Neural progenitor cell (in vitro differentiated cells): ENCODE measurements at places on chromosomes 13 and 19.

DNA sequence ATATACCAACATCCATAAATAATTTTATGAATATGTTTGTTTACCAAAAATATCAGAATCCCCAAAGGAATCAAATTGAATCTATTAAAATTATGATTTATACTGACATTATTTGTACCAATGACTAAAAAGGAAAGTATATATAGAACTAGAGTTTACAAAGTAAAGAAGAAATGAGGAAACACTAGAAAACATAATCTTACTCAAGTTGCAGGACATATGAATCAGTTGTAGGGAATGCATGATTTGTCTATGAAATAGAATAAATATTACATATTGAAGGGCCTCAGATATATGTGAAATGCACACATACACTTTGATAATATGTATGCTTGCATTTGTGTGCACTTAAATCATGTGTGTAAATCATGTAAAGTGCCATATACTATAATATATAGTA is 1466.4 kb downstream of the EFNB2 start:
- no peak for DNase-seq

DNA sequence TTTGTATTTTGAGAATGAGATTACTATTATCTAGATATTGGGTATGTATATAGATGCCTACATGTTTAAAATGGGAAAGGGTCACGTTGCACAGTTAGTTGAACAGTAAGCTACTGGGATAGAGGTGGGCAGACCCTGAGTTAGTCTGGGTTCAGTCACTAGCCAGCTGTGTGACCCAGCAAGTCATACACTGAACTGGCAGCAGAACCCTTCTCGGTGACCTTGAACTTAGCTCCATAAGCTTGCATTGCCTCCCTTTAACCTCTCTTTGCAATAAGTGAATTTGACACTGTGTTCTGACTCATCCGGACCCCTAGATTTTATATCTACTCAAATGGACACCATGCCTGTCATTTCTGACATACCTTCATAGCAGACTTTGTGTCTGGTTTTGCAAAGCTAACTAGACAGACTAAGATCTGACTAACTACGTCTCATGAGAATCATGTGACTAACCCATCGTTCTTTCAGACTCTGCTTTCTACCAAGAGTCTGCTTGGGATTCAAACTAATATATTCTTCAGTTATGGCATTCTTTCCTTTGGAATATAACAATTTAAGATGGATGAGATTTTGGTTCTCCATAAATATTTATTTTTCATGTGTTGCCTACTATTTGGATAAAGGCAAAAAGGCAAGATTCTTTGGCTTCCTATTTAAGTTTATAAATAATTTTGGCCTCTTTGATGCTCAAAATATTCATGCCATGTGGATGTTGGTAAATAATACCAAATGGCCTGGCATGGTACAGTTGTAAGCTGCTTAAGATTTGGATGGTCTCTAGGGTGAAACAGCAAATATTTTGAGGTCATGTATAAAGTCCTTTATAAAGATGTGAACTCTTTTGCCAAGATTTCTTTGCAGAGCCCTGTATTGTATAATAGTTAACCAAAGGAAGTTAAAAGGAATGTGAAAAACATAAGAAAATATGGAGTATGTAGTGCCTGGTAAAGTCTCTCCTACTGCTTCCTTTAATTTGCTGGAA is 159.3 kb downstream of the ITGBL1 start:
- DNase-seq = no peak

DNA sequence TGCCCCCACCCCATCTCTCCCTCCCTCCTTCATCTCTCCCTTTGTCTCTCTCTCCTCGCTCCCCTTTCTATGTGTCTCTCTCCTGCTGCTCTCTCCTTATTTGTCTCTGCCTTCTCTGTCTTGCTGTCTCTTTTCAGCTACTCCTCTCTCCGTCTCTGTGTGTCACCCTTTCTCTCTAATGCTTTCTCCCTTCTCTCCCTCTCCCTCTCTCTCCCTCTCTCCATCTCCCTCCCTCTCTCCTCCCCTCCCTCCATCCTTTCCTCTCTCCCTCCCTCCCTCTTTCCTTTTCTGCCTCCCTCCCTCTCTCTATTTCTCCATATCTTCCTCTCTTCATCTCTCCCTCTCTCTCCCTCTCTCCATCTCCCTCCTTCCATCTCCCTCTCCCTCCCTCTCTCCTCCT is 682 bp downstream of the ATP4A start:
- DNase-seq = no peak

DNA sequence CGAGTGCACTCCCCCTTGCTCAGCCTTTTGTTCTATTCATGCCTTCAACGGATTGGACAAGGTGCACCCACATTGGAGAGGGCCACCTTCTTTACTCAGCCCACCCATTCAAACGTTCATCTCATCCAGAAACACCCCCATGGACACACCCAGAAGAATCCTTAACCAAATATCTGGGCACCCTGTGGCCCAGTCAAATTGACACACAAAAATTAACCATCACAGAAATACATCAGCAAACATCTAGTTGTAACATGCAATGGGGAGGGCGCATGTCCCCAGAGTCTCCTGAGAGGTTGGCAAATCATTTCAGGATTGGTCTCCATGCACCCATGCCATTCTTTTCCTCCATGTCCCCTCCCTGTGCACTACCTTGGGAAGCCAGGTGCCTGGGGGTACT is 167.1 kb downstream of the ZNF536 start:
- no peak for DNase-seq

- no peak for DNase-seq
These were observed 508 bp downstream of the ZBTB7A start for GRCh38 chr19:4066176-4066606.

GRCh38 chr19:49492573-49493405 is 3.4 kb upstream of the RPS11 start:
- peak; percentile 1 for DNase-seq

GRCh38 chr19:7865262-7865911 is 8.8 kb downstream of the PRR36 start:
- DNase-seq = no peak

GRCh38 chr19:262125-262524 is 29.1 kb downstream of the PLPP2 start:
- DNase-seq = no peak

GRCh38 chr19:48513289-48514122 is 1.9 kb upstream of the LMTK3 start:
- peak; percentile 92 for DNase-seq

- DNase-seq = no peak
These were observed 54.7 kb upstream of the DCT start for GRCh38 chr13:94534166-94534565.

DNA sequence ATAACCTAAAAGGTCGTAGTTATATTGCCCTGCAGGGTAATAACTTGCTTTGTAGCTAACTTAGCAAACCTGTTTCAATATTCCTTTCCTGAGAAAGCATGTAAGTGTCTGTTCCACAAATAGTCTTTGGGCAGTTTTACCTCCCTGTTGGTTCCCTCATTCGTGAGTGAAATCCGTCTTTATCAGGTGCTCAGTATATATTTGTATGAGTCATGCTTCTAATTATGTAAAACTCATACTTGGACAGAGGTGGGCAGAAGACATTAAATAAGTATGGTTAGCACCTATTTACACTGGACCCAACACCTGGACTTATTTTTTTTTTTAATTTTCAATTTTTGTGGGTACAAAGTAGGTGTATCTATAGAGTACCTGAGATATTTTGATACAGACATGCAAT is 44.9 kb upstream of the MEDAG start:
- no peak for DNase-seq

GRCh38 chr13:26605845-26606244 is 48.4 kb downstream of the WASF3 start:
- peak; percentile 43 for DNase-seq

DNA sequence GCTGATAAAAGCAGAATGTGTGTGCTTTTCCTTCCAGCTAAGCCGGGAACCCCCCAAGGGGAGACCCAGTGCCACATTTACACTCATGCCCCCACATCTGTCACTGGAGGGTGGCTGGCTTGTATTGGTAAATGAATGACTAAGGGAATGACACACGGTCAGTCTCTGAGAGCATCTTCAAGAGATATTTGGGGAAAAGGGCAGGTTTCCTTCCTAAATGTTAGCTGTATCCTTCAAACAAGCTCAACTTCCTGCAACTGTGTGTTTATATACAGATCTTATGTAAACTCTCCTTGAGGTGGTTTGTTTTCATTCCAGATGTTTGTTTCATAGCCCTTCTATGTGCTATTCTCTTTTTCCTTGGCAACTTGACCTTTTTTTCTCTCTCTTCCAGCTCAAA is 192.6 kb downstream of the COL4A1 start:
- DNase-seq = no peak

- DNase-seq = no peak
These were observed 10.9 kb downstream of the UBAC2 start for GRCh38 chr13:99211421-99212035.

- peak; percentile 52 for DNase-seq
These were observed 903.1 kb downstream of the SLITRK6 start for GRCh38 chr13:84896128-84896527.

DNA sequence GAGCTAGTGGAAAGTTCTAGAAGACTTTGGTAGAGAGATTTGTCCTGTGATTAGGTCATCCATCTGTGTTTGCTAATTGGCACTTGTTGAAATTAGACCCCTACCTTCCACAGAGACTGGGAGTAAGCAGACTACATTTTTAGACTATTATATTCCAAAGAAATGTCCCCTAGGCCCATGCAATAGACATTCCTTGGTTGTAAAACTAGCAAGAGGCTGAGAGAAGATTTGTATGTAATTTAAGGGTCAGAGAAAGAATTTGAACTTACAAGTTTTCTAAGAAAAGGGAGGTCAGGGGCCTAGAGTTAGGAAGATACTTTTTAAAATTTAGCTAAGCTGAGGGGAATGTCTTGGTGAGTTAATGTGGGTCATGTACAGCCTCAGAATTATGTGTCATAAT is 470.7 kb upstream of the SLITRK1 start:
- no peak for DNase-seq

DNA sequence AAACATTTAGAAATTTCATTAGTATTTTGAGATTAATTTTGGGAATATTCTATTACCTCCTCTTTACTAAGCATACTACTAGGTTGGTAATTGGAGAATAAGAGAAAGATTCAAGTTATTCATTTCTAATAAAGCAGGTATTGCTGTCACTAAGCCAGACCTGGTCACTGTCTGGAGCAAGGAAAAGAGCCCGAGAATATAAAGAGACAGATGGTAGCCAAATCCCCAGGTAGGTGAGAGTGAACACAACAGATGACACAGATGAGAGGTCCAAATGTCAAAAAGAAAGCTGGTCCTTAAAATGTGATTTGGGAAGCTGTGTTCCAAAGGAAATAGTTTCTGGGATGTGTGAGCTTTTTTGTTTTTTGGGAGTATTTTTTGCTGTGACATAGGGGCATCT is 128.6 kb downstream of the ZNF100 start:
- DNase-seq = no peak

DNA sequence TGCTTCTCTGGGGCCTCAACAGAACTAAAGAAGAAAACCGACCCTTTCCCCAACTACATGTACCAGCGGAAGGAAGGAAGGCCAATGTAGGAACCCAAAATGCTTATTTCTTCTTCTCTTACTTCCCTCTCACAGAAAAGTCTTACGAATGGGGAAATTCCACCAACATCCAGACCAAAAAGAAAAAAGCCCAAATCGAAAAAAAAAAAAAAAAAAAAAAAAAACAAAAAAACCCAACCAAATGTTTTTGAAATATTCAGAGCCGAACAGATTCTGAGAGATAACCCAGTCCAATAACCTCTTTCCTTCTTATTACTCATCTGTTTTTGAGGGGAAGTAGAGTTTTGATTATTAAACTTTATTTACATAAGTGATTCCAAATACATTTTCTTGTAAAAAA is 3.9 kb downstream of the PPM1N start:
- no peak for DNase-seq

DNA sequence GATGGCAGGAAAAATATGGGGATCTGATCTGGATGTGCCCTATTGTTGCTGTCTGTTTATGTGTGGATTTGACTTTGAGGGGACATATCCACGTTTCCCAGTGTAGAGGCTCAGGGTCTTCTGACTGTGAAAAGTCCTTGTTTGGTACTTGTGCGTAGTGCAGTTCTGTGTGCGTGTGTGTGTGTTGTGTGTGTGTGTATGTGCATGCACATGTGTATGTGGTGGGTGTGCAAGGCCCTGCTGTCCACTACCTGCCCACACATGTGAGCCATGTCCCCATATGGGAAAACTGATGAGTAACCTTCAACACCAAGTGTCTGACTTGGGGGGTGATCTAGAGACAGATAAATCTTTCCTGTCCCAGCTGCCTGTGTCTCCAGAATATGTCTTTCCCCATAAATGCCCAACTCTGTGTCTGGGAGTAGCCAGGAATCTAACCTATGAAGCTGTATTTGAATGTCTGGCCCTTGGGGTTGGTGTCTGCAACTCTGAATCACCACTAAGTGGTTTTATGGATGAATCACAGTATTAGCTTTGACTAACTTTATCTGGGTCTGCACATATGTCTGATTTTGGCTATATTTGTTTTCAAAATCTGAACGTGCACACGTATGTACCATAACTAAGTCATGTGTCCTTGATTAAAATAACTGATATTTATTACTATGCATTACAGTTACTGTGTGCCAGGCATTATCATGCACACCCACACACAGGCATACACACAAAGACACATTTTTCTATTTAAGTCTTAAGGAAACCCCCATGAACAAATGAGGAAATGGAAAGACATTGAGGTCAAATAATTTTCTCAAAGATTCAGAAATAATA is 17.4 kb downstream of the KLK2 start:
- no peak for DNase-seq

DNA sequence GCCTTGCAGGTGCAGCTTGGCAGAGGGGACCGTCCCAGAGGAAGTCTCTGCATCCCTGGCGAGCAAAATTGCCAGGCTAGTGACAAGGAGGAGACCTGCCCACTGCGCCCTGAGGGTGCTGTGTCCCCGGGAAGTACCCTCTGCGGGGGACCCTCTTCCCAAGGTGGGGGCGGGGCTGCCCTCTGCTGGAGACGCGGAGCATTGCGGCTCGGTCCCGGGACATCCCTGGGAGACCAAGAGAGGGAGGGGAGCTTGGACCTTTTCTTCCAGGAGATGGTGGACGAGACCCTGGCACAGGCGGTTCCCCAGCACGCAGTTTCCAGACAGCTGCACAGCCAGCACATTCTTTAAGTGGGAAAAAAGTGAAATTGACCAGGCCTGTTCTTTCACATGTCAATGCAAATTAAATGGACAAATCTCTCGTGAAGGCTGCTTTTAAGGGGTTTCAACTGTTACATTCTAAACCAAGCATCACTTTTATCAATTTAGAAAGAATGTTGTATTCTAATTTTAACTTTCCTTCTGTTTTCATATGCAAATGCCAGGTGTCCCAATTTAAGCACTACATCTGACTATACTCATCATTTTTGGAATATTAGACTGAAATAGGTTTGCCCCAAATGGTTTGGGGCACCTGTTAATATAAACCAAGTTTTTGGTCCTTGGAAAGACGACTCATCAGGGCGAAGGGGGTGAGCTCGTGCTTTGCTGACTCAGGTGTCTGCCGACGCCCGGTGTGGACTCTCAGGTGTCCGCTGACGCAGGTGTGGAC is 60.7 kb downstream of the MCF2L start:
- DNase-seq = peak; percentile 70

DNA sequence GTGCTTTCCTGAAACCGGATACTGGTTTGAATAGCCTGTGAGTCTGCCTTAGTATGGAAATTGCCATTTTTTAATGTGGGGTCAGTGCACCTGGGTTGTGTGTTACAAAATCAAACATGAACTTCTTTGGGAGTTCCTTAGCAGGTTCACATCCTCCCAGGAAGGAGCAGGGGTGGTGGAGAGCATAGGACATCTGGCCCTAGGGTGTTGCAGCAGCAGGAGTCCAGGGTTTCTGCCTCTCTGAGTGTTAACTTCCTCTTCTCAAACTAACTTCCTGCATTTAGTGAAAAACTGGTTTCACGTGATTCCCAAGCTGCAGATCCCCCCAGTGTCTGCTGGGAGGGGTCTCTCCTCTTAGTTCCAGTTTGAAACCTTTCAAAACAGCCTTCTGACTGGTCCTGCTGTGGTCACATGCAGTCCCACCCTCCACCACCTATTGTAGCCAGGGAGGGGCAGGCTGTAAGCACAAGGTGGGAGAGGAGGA is 7.2 kb downstream of the RNASEH2B start:
- DNase-seq = no peak
